Glutamatergic neuron (in vitro differentiated cells): ENCODE measurements at places on chromosomes 12 and 14. TPM values are rescaled to one million over a fixed set of nuclear protein-coding genes. Genes with fewer than 3 reads are reported as not detected.

Gene NCKAP5L
- 64.3 TPM for total RNA-seq

- no peak overlapping the region for H3K27ac ChIP-seq
- no peak for DNase-seq
- no peaks in the 10 kb centered on the region for H3K36me3 ChIP-seq
- no peak overlapping the region for H3K4me3 ChIP-seq
- H3K27me3 ChIP-seq = no peaks in the 10 kb centered on the region
- no peaks in the 10 kb centered on the region for H3K4me1 ChIP-seq
Observed at GRCh38 chr14:25102788-25103187, 52.8 kb upstream of the STXBP6 start.

GRCh38 chr14:54798465-54799124 is 104.0 kb downstream of the GCH1 start:
- no peaks in the 10 kb centered on the region for H3K27me3 ChIP-seq
- peaks cover 5% of the 10 kb centered on the region for H3K36me3 ChIP-seq
- H3K4me1 ChIP-seq = no peaks in the 10 kb centered on the region
- H3K27ac ChIP-seq = no peak overlapping the region

GRCh38 chr12:67501362-67501761 is 147.2 kb upstream of the DYRK2 start:
- H3K27me3 ChIP-seq = peaks cover 3% of the 10 kb centered on the region
- no peak overlapping the region for H3K4me3 ChIP-seq

DNA sequence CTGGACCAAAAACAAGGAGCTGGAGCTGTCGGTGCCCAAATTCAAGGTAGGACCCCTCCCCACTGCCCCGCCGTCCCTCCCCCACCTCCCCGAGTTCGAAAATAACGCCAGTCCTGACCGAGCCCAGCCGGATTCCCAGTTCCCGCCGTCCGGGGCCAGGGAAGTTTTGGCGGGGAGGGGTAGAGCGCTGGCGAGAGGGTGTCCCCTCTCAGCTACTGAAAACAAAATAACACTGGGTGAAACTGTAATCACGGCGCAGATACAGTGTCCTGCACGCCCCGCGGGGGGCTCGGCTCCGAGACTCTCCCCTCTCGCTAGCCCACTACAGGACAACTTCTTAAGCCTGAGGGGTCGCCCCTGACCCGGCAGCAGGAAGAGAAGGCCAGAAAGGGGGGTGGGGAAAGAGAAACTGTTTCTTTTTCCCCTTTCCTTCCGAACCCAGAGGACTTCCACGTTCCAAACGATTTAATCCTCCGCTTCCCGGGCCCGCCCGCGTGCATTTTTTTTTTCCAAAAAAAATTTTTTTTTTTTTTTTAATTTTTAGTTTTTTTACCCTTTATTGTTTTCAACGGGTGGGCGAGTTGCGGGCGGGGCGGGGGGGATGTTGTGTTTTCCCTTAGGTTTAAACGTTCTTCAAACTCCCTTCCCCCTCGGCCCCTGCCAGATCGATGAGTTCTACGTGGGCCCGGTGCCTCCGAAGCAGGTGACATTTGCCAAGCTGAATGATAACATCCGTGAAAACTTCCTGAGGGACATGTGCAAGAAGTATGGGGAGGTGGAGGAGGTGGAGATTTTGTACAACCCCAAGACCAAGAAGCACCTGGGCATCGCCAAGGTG is 1.6 kb downstream of the SETD1B start:
- H3K27ac ChIP-seq = peak overlapping the region; percentile 33
- H3K36me3 ChIP-seq = peaks cover 13% of the 10 kb centered on the region

GRCh38 chr14:71381814-71382213 is 474.6 kb downstream of the PCNX1 start:
- no peak for DNase-seq
- H3K4me3 ChIP-seq = no peak overlapping the region
- H3K27me3 ChIP-seq = no peaks in the 10 kb centered on the region
- no peak overlapping the region for H3K27ac ChIP-seq
